ENCODE measurements at places on chromosomes 12 and 14.

- DNase-seq, result no peak
Measured at GRCh38 chr14:98965076-98965475, 306.9 kb downstream of the BCL11B start.

GRCh38 chr12:47023311-47023710, 56.1 kb upstream of the PCED1B start:
- DNase-seq, result no peak

DNA sequence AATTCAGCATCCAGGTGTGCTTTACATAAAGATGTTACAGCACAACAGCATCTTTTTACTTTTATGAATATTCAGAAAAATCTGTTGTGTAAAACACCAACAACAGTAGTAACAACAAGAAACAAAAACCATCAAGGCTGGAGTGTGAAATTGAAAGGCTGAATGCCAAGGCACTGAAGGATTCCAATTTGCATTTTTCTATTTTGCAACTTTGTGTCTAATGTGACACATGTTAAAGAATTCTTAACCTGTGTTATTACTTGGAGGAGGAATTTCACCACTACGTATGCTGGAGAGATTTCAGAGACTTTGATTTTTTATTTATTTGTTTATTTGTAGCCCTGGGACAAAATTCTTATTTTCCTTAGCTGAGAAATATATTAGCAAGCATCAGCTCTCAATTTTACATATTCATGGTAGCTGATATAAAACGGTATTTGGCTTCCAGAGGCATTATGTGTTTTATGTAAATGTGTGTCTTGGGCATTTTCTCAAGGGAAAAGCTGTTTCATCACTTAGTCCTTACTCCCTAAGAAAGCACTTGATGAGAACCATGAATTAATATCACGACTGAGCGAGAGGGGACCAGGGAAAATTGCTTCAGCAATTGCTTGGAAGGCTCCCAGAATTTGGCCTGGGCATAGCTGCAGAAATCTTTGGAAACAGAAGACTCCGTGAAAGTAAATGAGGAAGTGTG, 475.4 kb downstream of the TMEM132D start:
- no peak for DNase-seq

DNA sequence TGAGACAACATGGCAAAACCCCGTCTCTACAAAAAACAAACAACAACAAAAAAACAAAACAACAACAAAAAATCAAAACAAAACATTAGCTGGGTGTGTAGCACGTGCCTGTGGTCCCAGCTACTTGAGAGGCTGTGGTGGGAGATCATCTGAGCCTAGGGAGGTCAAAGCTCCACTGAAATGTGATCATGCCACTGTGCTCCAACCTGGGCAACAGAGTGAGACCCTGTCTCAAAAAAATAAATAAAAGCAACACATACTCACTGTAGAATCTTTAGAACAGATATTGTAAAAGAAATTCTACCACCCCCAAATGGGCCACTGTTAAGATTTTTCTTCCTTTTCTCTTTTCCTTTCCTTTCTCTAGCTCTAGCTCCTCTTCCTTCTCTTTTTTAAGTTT, 26.3 kb downstream of the SLC38A1 start:
- DNase-seq, result no peak

DNA sequence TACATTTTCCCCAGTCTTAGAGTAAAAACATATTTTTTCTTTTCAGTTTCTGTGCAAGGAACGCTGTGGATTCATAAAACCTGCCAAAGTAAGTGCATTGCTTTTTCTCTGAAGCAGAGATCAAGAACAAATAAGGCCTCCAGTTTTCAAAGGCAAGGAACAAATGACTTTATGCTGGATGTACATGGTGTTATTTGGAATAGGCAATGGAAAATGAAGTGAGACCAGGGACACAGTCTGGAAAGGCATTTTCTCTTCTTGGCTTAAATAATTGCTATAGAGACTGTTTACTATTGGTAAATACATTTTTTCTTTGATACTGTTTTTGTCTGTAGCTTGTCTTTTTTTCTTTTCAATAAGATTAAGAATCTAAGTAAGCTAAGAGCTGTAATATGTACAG, 725.9 kb upstream of the MDGA2 start:
- no peak for DNase-seq

DNA sequence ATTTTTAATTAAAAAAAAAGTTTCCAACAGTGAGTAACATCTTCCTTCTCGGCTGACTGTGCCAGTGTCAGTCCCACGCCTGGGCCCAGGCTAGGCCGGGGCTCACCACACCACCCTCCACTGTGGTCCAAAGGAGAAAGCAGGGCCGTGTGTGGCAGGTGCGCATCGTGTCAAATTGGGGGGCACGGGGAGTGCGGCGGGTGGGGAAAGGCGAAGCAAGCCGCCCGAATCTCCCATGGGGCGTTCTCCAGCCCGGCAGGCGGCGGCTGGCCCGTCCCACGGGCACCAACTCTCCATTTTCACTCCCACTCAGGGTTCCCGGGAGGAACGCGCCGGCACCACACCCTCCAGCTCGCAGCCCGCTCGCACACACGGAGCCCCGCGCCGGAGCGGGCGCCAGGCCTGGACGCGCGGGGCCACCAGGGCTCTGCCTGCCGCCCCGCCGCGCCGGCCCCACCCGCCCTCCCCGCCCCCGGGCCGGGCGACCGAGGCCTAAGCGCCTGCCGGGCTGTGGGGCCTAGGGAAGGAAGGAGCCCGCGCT, 604 bp downstream of the EEA1 start:
- DNase-seq, result peak; percentile 47

DNA sequence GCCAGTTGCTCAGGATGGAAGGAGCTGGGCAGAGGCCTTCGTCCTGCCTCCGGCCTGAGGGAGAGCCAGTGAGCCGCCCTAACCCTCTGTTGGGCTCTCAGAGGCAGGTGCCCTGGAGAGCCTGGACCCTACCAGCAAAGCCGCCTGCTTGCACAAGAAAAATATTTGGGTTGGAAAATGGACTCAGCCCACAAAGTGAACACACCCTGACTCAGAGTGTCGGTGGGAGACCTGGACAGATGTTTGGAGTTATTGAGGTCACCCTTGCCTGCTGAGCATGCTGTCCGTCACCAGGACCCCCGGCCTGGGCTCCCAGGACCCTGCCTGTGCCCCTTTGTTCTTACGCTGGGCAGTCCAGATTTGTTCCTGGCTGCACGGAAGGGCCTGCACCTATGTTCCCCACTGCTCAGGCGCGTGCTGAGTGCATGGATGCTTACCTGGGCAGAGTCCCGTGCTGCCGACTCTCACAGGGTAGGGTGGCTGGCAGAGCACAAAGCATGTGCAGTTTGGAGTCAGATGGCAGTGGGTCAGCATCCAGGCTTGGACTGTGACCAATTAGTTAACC, 22.4 kb downstream of the FAM181A start:
- no peak for DNase-seq

GRCh38 chr12:67697967-67698366, 49.4 kb downstream of the DYRK2 start:
- no peak for DNase-seq

GRCh38 chr14:32940066-32940651, 1.5 kb downstream of the NPAS3 start:
- no peak for DNase-seq

DNA sequence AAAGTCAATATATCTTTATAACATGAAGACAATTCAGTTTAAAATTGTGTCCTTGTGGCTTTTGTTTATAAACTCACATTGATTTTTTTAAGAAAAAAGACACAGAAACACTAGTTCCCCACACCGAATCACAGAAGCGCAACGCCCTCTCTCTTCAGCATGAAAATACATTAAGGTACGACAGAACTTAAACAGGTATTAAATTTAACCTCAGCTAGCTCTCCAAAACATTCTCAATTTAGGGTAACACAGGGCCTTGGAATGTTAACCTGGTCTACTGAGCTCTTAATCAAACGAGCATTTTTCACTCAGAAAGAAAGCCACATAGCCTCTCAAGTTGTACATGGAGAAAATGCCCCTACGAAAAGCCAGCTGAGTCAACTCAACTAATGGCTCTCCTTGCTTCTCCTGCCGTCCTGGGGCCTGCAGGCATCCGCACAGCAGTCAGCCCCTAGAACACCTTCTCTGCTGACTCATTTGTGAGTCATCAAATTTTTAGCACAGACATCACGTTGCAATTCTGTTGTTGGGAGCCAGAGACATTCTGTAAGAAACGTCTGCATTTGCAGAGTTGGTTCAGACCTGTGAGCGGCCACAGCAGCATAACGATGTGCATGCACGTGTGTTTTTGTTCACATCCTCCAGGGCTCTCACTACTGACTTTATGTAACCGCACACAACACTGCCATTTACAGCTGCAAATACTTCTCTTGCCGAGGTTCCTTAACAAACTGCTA, 141.6 kb downstream of the ITPR2 start:
- DNase-seq, result no peak

- no peak for DNase-seq
Measured at GRCh38 chr12:107282628-107283027, 189.3 kb upstream of the CRY1 start.

GRCh38 chr14:94795372-94795771, 25.5 kb upstream of the GSC start:
- no peak for DNase-seq

GRCh38 chr12:127548123-127548553, 718.8 kb upstream of the TMEM132C start:
- no peak for DNase-seq

DNA sequence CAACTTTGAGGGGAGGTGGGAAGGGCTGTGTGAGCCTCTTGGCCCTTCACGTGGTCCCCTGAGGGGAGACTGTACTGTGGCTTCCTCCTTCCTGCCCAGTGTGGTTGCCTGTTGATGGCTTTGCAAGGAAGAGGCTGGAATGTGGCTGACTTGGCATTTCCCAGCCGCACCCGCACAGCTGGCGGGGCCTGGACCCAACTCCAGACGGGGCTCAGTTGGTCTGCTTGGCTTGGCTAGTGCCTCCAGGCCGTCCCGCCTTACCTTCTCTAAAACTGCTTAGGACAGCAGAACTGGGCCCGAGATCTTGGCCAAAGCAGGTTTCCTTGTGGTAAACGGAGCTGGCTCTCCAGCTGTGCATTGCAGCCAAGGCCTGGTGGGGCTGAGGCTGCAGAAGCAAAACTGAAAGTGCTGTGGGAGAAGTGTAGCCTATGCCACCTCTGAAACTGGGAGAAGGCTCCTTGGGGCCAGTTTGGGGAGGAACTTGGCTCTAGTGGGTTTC, 139.5 kb downstream of the SMOC1 start:
- DNase-seq, result no peak

DNA sequence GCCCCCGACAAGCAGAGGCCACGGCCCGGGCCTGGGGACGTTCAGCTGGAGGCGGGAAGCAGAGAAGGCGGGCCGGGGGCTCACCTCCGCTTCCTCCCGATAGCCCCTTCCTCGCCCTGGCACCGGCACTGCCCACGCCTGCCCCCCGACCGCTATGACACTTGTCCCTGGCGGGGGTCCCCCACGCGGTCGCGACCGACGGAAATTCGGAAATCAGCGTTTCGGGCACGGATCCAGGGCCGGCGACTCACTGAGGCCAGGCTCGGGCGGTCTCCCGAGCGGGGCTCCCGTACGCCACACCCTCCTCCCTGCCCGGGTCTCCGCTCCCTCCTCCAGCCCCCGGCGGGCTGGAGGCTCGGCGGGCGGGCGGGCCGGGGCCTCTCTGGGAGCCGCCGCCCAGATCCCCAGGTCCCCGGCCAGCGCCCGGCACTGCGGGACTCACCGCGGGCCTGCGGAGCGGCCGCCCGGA, 581 bp downstream of the PITPNM2 start:
- no peak for DNase-seq

- no peak for DNase-seq
Measured at GRCh38 chr12:108751821-108752220, 20.5 kb upstream of the CORO1C start.

DNA sequence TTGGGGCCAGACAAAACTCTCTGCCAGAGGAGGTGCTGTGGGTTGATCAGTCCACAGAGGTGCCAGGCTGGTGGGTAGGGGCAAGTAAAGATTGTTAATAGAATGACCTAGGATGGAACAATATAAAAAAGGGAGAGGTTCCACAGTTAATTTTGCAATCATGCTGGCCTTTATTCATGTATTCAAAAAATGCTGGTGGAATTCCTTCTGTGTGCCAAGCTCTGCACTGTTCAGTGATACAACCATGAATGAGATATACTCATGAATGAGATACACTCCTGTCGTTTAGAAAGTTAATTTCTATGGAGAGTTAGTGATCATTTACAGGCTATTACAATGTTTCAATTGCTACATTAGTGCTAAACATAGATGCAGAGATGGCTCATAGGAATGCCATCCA, 252.6 kb upstream of the RMST start:
- DNase-seq, result no peak

DNA sequence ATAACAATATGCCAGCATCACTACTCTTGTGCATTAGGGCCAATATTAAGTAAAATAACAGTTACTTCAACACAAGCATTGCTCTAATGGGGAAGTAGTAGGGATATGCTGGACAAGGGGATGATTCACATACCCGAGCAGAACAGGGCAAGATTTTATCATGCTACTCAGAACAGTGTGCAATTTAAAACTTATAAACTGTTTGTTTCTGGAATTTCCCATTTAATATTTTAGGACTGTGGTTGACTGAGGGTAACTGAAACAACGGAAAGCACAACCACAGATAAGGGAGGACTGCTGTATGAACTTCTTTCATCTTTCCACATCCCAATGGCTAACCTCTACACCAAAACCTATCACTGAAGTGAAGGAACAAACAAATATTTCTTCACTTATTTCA, 36.8 kb downstream of the SARNP start:
- DNase-seq, result no peak

DNA sequence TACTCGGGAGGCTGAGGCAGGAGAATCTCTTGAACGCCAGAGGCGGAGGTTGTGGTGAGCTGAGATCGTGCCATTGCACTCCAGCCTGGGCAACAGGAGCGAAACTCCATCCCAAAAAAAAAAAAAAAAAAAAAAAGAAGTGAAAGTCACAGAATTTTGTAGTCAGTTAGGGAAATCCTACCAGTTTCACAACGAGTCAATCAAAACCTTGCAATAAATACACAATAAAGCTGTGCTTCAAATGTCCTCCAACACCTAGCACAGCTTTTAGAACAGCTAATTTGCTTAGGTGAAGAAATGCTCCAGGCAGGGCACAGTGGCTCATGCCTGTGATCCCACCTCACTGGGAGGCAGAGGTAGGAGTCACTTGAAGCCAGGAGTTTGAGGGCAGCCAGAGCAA, 112.8 kb upstream of the ATF7IP start:
- DNase-seq, result no peak

DNA sequence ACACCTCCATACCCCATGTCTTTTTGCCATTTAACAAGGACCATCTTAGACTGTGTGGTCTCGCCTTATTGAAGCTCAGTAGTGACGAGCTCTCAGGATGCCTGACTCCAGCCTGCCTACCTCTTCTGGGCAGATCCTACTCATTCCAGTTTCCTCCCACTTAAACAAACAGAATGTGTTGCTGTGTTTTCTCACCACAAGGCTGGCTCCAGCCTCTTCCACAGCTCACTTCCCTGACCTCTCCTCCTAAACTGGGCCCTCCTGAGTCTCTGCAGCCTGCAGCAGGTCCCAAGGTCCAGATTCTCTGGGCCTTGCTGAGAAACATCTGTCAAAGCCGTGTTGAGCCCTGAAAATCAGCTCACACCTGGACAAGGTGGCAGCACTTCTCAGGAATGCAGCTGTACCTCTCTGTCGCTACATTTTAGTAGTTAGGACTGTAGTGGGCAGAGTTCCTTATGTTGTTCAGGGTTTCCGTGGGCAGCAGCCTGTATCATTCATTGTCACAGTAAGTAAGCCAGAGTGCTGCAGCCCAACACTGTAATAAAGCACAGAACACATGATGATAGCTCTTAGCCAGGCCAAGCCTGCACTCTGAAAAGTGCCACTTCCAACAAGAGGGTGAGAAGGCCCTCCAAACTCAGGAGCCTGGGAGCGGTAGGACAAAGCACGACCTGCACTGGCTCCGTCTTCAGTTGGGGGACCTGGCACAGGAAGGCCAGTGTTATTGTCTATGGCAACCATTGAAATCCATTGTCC, 68.5 kb downstream of the NKX2-1 start:
- DNase-seq, result no peak

- no peak for DNase-seq
Measured at GRCh38 chr12:12958886-12959285, 6.9 kb upstream of the GPRC5D start.
